ENCODE measurements at places on chromosomes 12 and 14.

- DNase-seq, result no peak
Measured at GRCh38 chr12:66236969-66237368, 48.0 kb downstream of the IRAK3 start.

DNA sequence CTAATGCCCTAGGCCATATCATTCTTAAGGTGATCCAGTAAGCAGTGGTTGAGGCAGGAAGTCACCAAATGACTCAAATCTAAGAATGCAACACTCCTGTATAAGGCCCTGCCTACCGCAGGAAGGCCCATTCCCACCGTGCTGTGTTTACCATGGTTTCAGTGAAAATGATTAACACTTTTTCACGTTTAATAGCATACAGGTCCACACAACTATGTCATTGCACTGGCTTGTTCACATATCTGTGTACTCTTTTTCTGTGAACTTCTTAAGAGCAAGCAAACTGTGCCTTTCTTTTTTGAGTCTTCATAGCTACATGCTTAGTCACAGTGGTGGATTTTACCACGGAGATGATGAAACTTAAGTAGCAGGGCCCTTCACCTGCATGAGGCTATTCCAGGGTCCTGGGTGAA, 214.9 kb downstream of the CNTN1 start:
- DNase-seq, result peak; percentile 53

DNA sequence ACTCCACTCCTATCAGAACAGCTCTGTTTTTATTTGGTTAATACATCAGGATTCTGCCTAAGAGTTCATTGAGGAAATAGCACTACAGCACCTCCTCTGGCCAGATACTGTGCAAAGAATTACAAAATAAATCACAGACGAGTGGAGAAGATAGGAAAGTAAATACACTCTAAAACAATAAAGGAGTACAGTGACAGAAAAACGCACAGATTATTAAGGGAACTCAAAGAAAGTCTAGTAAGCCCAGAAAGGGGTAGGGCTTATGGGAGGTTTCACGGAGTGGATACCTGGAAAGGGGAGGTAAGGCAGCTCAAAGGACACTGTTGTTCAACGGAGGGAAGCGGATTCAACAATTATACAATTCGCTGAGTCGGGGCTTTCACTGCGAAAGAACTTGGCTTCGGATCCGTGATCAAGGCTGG, 5.5 kb downstream of the OR10AD1 start:
- peak; percentile 42 for DNase-seq

- DNase-seq, result no peak
Measured at GRCh38 chr14:97943619-97944018, 1146.4 kb downstream of the VRK1 start.

- DNase-seq, result no peak
Measured at GRCh38 chr12:110657747-110658146, 31.2 kb downstream of the HVCN1 start.
